ENCODE measurements at places on chromosomes 3 and 15.

DNA sequence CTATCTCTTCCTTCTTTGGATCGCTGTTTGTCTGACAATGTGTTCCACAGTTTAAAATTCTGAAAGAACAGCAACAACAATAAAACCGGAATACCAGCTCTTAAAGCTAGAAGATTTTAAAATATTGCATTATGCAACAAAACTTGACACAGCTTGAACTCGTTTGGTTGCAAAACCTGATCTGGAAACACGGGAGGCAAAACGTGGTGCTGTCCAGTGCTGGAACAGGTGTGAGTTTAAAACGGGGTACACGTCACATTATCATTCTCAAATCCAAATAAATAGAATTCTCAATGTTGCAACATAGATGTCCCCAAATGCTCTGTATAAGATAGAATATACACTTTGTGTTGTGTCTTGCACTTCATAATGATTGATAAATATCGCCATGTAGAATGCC, 110.9 kb upstream of the LYSMD4 start:
- no peak for DNase-seq

GRCh38 chr3:188220988-188221818, 67.2 kb downstream of the LPP start:
- no peak for DNase-seq

DNA sequence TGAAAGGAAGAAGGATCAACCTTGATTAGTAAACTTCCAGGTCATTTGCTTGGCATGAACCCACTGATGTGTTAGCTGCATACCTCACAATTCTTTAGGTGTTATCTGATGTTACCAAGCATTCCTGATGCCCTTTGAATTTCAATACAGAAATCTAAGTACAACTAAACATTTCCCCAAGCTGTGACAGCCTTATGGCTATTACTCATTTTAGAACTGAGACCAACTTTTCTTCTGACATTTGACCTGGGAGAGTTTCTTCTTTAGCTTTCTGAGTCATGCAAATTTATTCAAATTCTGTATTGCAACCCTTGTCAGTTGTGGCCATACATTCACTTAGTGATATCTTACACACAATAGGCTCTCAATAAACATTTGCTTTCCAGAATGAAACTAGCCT, 124.3 kb downstream of the TIGIT start:
- no peak for DNase-seq

DNA sequence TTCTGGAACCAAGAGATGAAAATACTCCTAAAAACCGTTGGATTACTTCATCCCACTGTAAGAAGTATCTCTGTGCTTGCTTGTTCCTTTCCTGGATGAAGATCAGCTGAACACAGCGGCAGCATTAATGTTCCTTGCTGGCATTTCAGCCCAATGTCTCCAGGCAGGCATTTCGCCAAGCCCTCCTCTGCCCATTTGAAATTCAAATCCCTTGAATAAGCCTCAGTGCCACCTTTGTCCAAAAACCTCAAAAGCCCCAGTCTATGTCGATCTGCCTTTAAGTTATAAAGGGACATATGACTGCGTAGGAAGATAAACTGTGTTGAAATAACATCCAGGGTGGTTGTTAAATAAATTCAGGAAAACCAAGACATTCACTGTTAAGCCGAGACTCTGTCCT, 156.8 kb upstream of the PDZRN3 start:
- no peak for DNase-seq

- no peak for DNase-seq
Observed at GRCh38 chr15:91853948-91854638, 585 bp downstream of the SLCO3A1 start.

- no peak for DNase-seq
Observed at GRCh38 chr15:82882273-82882928, 70.1 kb downstream of the HOMER2 start.

DNA sequence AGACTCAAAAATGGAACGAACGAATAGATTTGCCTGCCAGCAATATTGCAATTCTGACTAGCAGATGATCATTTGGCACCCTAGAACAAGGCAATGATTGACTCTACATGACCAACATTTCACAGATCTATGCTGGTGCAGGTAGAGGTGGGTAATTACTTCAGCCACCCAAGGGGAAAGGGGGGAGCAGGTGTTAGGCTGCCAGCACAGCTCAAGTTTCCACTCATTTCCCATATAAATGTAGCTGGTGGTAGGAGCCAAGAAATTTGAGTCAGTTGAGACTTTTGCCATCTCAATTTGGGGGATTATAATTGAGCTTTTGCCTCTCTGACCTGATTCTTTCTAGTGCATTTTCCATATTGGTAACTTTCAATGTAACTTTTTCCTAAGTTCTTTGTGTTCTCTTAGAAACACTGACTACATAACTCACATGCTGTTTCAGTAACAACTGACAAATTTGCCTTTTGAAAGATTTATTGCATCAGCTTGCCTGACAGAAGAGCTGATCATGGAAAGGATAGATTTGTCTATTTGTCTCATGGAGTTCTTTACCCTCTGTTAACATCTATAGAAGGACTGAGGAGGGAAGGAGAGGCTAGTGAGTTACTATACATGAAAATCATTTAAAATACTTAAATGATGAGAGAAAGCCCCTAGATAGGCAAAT, 902.5 kb downstream of the ZPLD1 start:
- DNase-seq = no peak

DNA sequence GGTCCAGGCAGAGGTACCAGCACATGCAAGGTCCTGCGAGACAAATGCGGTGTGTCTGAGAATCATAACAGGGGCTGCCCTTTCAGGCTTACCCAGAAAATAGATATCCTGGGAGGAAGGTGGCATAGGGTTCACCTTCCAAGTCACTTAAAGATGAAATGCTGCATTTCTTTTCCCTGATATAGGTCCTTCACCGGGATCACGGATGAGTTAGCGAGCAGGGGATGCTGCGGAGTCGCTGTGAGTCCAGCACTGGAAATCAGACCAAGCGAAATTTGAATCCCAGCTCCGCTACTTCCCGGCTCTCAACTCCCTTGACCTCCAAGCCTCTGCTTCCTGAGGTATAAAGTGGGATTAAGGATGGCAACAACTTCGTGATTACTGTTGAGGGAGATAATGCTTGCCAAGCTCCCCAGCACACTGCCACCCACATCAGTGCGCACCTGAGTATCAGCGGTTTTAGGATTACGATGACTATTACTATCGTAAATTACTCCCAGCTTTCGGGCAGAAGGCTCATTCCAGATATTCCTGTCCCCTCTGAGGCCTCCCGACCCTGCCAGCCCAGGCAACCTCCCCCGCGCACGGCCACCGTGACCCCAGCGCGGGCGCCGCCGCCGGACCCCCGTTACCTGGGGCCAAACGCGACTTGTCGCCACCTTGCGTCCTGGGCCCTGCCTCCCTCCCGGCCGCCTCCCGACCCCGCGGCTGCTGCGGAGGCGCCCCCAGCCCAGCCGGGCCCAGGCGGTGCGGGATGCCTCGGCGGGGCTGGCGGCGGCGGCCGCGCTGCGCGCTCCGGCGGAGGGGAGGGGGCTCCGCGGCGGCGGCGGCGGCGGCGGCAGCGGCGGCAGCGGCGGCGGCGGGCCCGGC, 589 bp upstream of the GPR27 start:
- DNase-seq = no peak

DNA sequence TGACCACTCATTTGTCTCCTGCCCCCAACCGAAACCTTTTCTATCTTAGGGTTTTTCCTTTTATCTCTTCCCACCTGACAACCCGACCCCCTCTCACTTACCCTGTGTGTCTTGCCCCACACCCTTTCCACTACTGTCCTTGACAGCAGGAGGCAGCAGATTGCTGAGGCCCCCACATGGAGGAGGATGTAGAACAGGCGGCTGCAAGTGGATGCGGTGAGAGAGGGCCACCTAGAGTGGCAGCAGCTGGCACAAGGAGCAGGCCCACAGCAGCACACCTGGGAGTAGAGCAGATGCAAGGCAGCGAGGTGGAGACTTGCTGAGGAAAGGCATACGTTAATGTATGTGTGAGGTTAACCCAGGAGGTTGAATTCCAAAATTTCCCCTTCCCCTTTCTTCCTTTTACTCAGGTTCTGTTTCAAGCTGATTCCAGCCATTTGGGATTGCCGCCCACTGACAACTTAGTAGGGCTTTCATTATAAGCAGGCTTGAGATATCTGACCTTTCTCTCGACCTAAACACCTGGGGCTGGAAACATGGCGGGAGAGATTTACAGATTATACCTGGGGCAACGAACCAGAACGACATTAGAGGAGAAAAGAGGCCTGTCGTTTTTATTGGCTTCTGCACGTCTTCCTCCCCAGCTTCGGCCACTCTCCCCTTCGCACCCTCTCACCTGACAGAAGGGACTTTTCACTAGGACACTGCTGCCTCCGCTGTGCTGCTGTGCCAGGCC, 643 bp downstream of the SERINC4 start:
- DNase-seq = no peak

- no peak for DNase-seq
Observed at GRCh38 chr15:61831505-61831921, 228.7 kb downstream of the VPS13C start.

GRCh38 chr15:66306381-66306780, 13.0 kb downstream of the DIS3L start:
- no peak for DNase-seq

DNA sequence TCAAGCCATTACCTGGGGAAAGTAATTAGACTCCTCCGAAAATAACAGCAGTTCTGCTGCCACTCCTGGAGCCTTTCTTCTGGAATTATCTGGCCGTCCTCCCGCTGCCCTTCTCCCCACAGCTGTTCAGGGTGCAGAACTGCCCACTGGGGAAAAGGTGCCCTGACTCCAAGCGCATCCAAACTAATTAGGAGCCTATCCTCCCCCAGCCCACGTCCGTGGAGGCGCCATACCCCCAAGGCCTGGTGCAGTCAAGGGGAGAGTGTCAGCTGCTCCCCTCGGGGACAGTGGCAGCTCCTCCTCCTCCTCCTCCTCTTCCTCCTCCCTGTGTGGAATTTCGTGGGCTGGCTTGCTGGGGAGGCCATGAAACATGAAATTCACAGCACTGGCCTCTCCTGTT, 177.2 kb downstream of the XXYLT1 start:
- no peak for DNase-seq

DNA sequence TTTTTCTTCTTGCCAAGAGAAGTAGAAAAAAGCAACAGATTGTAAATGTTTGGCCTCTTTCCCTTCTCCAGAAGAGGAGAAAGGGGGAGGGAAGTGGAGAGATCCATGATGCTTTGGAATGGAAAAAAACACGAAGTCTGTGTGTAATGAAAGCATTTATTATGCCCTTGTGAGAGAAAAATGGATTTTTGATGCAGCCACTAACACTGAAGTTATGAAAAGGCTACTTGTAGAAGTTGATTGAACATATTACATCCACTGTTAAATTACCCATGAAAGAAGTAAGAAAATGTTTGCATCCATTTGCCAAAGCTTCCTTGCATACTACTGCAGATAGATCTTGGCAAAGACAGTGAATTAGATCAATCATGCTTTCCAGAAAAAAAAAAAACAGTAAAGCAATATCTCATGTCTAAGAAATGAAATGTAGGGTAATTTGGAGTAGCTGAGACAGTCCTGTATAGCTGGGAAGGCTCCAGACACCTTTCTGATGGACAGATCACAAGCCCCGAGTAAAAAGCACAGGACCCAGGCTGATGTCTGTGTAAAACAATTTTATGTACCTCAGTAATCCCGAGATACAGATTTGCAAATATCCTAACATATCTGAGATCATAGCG, 295.5 kb downstream of the PLOD2 start:
- peak; percentile 13 for DNase-seq

DNA sequence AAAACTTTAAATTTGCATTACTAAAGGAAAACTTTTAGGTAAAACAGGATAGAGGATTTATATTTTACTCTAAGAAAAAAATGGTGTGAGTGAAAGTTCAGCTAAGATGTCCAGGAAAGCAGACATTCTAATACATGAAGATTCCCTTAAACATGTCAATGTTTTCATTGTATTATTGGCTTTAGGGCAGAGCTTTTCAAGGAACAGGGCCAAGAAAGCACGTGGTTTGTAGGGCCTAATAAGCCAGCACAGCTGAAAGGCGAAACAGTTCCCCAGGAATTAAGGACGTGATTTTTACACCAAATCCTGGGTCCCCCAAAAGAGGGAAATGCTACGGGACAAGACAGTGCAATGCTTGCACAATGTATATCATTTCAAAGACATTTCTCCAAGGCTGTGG, 48.6 kb upstream of the MKRN3 start:
- DNase-seq = no peak

- no peak for DNase-seq
Observed at GRCh38 chr3:186220365-186220764, 111.5 kb upstream of the ETV5 start.

- no peak for DNase-seq
Observed at GRCh38 chr15:50339717-50340116, 15.3 kb downstream of the GABPB1 start.

DNA sequence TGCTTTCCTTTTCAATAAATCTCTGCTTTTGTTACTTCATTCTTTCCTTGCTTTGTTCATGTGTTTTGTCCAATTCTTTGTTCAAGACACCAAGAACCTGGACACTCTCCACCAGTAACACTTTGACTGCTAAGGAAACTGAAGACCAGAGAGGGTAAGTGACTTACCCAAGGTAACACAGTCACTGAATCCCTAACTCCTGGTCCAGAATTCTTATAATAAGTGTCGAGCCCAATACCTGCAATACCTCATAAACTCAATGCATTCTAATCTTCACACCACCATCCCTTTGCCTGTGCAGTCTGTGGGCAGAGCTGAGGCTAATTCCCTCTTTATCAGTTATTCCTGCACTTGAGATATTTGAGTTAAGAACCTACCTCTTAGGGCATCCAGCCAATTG, 237.8 kb downstream of the UACA start:
- DNase-seq = no peak

- DNase-seq = no peak
Observed at GRCh38 chr15:23446215-23447106, 582 bp downstream of the GOLGA6L2 start.

- DNase-seq = no peak
Observed at GRCh38 chr3:17135696-17136095, 250.9 kb downstream of the PLCL2 start.

- no peak for DNase-seq
Observed at GRCh38 chr3:185862920-185863319, 38.1 kb upstream of the IGF2BP2 start.

DNA sequence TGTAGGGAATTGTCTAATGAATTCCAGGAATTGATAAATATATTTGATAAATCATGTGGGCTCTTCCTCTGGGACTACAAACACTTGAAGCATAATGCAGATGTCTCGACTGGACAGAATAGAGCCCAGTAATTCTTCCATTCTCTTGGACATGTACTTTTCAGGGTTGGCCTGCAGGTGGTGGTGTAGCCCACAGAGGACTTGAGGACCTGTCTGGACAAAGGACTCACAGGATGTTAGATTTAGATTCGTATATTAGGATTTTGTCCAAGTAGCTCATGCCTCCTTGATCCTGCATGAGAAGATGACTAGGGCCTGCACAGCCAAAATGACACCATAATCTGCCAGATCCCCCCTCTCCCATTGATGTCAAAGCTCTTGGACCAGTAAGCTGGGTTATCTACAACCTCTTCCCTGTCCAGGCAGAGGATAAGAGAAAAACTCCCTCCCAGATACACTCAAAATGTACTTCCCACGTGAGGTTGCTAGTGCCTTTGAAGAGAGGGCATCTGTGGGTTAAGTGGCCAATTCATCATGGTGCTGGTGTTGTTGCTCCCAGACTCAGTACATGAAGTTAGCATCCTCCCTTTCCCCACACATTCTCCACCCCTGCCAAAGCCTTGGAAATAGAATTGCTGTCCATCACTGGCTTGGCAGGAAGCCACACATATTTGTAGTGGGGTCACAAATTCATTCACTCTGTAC, 88.6 kb upstream of the ZNF280D start:
- DNase-seq = peak; percentile 79

- no peak for DNase-seq
Observed at GRCh38 chr3:127459891-127460290, 130.6 kb downstream of the TPRA1 start.
